Left ventricle myocardium inferior (tissue), 1 donor: ENCODE measurements at places on chromosomes 3 and 15. TPM values are rescaled to one million over a fixed set of nuclear protein-coding genes. Genes with fewer than 3 reads are reported as not detected.

- no peak for DNase-seq
These were observed 200.6 kb upstream of the ATP11B start for GRCh38 chr3:182592747-182593146.

DNA sequence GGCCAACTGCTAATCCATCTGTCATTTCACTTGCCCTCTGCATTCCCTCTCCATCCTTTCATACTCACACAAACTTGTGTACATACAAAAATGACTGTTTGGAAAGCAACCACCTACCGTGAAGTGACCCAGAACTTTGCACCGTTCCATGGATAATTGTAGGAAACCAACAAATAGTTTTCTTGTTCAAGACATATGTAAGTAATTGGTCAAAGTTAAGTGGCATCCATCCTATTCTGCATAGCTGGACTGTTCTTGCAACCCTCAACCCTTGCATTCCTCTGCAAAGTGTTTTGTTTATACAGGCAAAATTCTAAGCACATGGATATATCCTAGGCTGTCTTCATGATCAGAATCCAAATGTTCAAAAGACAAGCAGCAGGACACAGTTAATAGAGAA is 592.5 kb downstream of the MECOM start:
- DNase-seq: no peak

- DNase-seq: no peak
These were observed 112.0 kb downstream of the FRMD4B start for GRCh38 chr3:69273896-69274295.

GRCh38 chr3:154872074-154872473 is 208.0 kb upstream of the MME start:
- no peak for DNase-seq

RNF13 gene
- total RNA-seq: 47.7 TPM
